A172 (cell line): ENCODE measurements at places on chromosomes 3 and 15. TPM values are rescaled to one million over a fixed set of nuclear protein-coding genes. Genes with fewer than 3 reads are reported as not detected.

- no peak for DNase-seq
Measured at GRCh38 chr3:45777746-45778386, 18.5 kb downstream of the SLC6A20 start.

DNA sequence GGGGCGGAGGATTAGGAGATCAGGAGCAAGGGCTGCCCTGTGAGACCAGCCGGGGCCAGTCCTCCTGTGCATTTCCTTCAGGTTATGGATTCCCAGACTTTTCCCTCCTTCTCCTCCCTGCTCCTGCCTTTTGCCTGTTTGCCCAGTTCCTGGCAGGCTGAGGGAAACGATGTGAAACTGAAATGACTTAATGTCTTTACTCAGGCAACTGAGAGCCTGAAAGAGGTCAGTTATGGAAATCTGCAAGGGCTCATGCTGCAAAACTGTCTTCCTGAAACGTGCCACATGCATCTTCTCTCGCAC is 57.2 kb downstream of the MESD start:
- DNase-seq = no peak

DNA sequence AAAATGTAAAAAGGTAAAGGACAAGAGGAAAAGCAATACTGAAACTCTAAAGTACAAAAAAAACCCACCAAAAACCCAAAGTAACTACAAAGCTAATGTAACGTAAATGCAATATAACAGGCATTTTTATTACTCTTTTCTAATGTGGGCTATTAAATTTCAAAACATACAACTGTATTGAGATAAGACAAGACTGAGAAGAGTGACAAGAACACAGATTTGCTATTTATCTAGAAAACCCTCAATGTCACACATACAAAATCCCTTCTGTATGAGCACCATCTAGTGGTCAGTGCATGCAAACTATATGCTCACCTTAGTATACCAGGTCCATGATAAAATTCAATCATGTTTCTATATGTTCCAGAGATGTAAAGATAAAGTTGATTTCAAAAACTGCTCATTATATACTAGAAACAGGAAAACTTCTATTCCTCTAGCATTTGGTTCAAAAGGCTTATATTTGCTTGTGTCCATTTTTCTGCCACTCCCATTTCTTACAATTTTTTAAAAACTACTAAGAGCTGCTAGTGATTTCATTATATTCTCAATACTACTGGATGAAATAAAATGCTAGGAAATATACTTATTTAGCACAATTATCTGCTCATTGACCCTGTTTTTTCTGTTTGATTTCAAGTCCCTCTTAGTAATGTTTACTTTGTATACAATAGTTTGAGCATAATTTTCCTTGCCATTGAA is 111.4 kb downstream of the DLG1 start:
- peak; percentile 38 for DNase-seq

- no peak for DNase-seq
Measured at GRCh38 chr3:10514407-10515069, 9.2 kb upstream of the ATP2B2 start.

- DNase-seq = no peak
Measured at GRCh38 chr3:54322354-54322753, 200.0 kb downstream of the CACNA2D3 start.

DNA sequence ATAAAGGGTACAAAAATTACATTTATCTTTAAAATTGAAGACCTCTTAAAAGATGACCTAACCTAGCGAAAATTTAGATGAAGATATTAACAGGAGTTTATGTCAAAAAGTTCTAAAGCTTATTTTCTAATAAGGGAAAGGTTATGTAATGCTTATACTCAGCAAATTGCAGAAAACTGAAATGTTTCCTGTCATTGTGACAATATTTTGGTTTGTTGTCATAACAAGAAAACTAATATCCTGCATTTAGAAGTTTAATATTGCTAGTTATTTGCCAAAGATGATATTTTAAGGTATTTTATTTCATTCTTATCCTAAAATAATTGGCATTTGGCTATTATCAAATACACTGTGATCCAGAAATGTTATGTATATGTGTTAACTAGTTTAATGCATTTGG is 294.5 kb downstream of the C3orf38 start:
- DNase-seq = no peak

DNA sequence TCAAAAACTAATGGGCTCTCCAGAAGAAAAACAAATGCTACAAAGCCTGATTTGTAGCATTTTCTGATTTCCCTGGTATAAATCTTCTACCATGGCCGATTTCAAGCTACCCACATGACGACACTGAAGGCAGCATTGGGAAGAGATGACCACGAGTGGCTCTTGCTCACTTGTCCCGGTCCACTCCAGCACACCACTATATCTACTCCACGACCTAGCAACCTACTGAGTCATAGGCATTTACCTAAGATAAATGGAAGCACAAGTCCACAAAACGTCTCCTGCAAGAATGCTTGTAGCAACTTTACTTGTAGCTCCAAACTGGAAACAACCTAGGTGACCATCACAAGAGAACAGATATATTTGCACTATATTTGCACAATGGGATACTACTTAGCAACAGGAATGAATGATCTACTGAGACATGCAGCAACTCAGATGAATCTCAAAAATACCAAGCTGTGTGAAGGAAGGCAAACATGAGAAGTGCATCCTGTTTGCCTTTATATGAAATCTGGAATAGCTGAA is 60.8 kb upstream of the HES1 start:
- DNase-seq = no peak

DNA sequence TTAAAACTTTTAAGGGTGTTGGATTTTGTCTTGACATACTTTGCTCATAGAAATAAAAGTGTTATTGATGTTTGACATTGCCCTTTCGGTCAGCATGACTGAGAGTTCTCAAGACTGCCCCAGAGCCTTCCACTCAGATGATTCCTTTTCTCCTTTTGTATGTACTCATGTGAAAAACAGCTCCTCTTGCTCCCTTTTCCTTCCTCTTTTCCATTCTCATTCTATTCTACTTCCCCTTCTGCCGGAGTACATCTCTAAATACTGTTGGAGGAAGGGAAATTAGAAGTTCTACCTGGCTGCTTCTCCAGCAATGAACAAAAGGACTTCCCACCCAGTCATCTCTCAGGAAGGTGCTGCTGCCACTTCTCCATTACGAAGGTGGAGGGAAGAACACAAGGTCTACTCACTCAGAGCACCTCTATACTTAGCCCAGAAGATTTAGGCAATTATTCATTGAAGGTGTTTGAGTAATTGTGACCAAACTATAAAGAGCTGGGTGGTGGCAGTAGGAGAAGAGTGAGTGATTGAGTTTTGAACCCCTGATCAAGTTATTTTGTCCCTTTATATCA is 163.8 kb upstream of the MBNL1 start:
- DNase-seq = no peak

DNA sequence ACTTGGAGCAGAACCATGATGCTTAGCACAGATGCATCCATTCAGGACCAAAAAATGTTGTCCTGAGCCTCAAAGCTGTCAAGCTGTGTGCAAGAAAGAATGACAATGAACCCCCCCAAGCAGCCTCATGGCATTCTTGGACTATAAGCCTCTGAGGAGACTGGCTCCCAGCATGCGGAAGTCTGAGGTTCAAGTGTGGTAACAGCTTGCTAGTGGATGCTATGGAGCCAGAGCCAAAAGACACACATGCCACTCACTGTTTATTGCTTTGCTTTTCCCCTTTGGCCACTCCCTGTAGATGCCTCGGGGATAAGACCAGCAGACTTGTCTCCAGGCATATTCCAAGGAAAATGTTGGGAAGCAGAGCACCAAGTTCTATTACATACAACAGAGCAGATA is 38.2 kb upstream of the SNRK start:
- no peak for DNase-seq

Gene RPL22L1
- total RNA-seq = 621 and 649 TPM in 2 replicates

Gene EFCC1
- 0.22 and 0.29 TPM in 2 replicates for total RNA-seq

Gene STRC
- not detected in 2 replicates for total RNA-seq

Gene PTH1R
- 2.8 and 4.9 TPM in 2 replicates for total RNA-seq

Gene AHSG
- not detected in 2 replicates for total RNA-seq

Gene ROBO2
- not detected in 2 replicates for total RNA-seq

Gene C3orf22
- total RNA-seq = not detected in 2 replicates
